Stimulated activated CD4-positive, alpha-beta T cell treated with anti-CD3 and anti-CD28 coated beads, Interleukin-12 subunit alpha, Interleukin-12 subunit beta, amount 100 ng/mL, for 48 hours (primary cell): ENCODE measurements at places on chromosomes 7 and 10.
A peak's percentile ranks its signal among the peaks of the same experiment; 100 is the strongest.

DNA sequence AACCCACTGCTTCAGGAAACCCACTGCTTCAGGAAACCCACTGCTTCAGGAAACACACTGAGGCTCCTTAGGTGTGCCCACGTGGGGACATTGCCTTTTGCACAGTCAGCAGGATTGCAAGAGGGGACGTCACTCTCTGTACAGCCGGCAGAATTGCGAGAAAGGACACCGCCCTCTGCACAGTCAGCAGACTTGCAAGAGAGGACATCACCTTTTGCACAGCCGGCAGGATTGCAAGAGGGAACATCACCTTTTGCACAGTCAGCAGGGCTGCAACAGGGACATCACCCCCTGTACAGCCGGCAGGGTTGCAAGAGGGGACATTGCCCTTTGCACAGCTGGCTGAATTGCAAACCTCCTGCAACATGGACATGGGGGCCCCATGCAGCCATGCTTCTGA is 407.6 kb downstream of the GLRX3 start:
- no peak for DNase-seq

- DNase-seq: no peak
Measured at GRCh38 chr10:128130051-128130450, 3.8 kb upstream of the MKI67 start.

DNA sequence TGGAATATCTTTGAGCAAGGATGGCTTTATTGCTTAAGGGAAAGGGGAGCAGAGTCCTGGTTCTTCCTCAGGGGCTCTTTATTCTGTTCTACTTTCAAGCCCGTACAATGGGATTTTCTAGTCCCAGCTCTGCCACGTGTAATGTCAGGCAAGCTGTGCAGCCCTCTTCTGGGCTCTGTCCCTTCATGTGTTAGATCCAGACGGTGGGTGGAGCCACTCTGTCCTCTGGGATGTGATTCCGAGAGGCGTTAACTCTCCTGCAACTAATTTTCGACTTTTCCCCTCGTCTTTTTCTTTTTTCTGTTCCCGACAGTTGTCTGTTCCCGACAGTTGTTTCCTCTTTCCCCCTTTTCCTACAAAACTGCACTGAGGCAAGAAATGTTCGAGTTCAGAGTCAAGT is 34.8 kb downstream of the FBH1 start:
- DNase-seq: no peak

- DNase-seq: no peak
Measured at GRCh38 chr7:44378744-44379143, 53.4 kb upstream of the CAMK2B start.

DNA sequence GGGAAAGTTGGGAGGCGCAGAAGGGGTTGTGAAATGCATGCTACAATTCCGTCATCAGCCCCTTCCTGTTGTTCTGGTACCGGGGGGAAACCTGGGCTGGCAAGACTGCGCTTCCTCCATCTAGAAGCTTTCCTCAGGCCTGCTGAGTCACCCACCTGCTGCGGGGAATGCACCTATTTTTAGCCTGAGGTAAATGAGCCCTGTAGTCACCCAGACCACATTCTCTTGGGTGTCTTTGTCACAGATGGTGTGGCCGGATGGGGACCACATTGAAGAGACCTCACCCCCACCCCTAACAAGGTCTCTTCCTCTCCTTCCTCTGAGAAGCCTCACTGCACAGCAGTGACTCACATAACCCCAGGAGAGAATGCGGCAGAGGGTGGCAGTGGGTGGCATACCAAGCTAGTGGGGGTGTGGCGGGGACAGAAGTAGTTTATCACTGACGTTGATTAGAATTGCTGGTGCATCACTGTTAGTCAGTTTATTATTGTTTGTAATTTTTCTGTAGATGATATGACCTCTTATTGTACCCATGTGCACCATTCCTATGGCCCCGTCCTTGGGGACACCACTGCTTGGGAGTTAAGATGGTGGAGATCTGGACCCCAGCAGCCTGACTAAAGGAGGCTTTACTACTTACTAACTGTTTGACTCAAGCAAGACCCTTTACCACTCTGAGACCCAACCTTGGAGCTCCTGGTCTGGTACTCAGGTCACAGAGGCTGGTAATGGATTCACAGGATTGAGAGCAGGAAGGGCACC is 83.0 kb upstream of the DUSP5 start:
- peak; percentile 91 for DNase-seq
